Renal pelvis (tissue), 12 donors: ENCODE measurements at places on chromosomes 16 and 17. TPM values are rescaled to one million over a fixed set of nuclear protein-coding genes. Genes with fewer than 3 reads are reported as not detected.

The KRTAP9-8 gene
- polyA plus RNA-seq = not detected

The WSCD1 gene
- 12.8 TPM for polyA plus RNA-seq

The SLC16A13 gene
- polyA plus RNA-seq = 4.5 TPM

The CHST5 gene
- 1.3 TPM for polyA plus RNA-seq

The ZPBP2 gene
- polyA plus RNA-seq = not detected

The TNS4 gene
- 0.01 TPM for polyA plus RNA-seq

The CASKIN1 gene
- 2.6 TPM for polyA plus RNA-seq
